ENCODE measurements at places on chromosomes 1 and 21.

DNA sequence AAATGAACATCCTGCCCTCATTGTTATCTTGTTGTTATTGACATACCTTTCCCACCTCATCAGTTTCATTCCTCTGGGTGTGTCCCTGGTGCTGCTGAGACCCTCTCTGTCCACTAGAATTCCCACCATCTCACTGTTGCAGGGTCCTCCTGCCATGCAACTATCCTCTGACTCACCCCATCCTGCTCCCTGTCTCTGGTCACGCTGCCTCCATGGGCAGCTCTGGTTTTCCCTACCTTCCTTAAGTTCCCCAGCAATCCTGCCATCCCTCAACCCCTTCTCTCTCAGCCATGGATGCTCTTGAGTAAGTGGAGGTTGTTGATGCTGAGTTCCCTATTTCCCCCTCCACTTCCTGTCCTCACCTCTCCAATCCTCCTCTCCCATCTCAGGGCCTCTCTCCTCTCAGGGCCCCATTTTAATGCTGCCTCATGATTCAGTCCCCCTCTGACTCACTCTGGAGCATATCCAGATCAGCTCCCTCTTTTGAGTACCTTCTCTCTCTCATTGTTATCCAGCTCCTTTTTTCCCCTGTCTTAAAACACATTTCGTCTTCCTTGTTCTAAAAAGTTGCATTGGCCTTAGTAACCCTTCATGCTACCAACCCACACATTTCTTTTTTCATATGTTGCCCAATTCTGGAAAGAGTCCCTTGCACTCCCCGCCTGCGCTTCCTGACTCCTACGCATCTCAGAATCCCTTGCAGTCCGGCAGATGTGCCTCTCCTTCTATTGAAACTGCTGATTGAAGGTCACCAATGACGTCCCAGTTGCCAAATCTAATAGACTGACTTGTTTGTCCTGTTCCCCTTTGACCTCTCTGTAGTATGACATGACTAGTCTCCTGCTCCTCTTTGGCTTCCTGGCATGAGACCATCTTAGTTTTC, 92.0 kb downstream of the CNIH3 start:
- DNase-seq, result no peak

DNA sequence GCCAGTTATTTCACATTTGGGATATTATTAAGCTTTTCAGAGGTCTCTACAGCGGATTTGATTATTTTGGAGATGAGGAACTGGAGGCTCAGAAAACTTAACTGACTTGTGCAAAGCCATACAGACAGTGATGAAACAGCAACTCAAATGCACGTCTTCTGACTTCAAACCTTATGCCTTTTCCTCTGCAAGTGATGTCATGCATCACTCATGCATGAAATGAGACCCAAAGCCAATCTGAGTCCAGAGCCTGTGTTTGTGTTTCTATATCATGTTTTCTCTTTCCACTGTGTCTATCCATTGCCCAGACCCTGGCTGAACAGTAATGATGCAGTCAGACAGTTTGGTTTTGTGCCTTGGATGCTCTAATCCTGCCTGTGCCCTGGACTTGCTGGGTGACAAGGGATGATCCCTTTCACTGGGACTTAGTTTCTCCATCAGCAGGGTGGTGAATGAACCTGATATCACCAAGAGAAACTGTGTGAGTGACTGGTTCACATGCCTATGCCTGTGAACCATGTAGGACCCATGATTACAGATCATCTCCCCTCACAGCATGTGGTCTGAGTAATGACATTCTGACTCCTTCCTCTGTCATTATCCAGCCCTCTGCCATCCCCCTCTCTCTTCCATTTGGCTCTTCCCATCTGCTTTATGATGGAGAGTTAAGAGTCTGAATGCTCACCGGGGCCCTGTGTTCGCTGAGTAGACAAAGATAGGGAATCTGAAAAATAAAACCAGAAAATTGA, 33.4 kb downstream of the SLAMF6 start:
- DNase-seq, result no peak

GRCh38 chr1:8763888-8764287, 53.6 kb downstream of the RERE start:
- no peak for DNase-seq

DNA sequence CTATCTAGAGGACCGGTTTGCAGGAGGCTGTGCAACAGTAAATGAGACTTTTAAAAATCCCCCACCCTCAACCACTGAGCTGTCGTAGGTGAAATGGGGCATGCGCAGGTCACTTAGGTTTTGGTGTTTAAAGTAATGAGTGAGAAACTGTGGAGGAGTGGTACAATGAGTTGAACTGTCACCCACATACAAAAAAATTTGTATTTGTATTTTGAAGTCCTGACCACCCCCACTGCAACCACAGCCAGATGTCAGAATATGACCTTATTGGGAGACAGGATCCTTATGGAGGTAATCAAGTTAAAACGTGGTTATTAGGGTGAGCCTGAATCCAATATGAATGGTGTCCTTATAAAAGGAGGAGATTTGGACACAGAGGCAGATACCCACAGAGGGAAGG, 1.6 kb upstream of the IRF6 start:
- no peak for DNase-seq

GRCh38 chr1:15412175-15412800, 2.6 kb downstream of the EFHD2 start:
- peak; percentile 55 for DNase-seq

GRCh38 chr1:97791251-97791650, 129.6 kb downstream of the DPYD start:
- DNase-seq, result no peak

- DNase-seq, result no peak
These were observed 358.3 kb downstream of the KIF26B start for GRCh38 chr1:245512980-245513578.

DNA sequence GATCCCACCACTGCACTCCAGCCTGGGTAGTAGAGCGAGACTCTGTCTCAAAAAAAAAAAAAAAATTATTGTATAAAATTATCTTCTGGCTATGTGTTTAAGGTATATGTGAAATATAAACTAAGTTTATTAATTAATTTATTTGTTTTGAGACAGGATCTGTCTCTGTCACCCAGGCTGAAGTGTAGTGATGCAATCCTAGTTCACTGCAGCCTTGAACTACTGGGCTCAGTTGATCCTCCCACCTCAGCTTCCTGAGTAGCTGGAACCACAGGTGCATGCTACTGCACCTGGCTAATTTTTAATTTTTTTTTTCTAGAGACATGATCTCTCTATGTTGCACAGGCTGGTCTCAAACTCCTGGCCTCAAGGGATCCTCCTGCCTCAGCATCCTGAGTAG, 67.9 kb downstream of the RD3 start:
- DNase-seq, result no peak

DNA sequence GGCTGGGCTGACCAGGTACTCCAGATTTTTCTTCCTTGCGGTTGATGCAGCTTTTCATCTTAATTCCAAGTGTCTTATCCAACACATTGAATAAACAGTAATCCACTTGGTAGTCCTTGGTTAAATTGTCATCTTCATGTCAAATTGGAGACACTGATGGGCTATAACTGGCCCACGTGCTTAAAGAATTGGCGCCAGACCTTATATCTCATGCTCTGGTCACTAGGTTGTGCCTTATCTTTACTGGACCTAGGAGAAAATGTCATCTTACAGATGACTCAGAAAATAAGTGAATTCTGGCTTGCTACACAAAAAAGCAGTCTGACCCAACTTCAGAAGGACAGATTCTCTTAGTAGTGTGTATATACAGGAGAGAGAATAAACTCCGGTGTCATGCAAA, 16.2 kb downstream of the LRRC42 start:
- no peak for DNase-seq

GRCh38 chr1:84724128-84724860, 34.0 kb upstream of the SSX2IP start:
- peak; percentile 65 for DNase-seq

GRCh38 chr1:30904962-30905335, 3.6 kb downstream of the SDC3 start:
- DNase-seq, result no peak

- no peak for DNase-seq
These were observed 62.5 kb downstream of the TAS1R2 start for GRCh38 chr1:18796950-18797349.

GRCh38 chr1:58249737-58250586, 296.6 kb downstream of the OMA1 start:
- DNase-seq, result no peak

DNA sequence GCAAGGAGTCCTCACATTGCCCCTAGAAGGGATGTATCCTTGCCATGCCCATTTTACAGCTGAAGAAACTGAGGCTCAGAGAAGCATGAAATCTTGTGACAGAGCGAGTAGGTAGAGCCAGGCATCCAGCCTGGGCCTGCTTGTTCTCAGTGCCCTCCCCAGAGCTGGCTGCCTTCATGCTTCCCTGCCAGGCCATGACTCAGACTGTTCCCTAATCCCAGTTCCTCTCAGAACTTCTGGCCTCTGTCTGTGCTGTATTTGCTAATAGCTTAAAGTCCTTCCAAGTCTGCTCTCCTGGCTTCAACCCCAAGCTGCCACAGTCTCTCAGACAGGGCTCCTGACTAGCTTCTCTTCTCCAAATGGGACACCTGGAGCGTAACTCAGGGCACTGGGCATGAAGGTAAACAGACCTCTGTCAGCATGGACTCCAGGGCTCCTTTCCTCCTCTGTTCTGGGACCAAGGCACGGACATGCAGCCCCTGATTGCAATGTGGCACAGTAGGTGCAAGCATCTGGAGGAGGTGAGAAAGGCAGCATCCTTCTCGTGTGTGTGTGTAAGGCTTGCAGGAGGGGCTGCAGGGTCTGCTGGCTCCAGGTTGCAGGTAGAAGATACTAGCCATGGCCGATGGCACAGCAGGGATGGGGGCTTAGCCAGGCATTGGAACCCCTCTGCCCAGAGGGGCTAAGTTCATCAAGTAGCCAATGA, 122.7 kb downstream of the HMGB4 start:
- DNase-seq, result no peak

GRCh38 chr1:214859647-214860046, 222.9 kb upstream of the KCNK2 start:
- no peak for DNase-seq

Measured in stimulated activated CD4-positive, alpha-beta T cell treated with anti-CD3 and anti-CD28 coated beads, Interleukin-2, amount 100 ng/mL, for 24 hours (primary cell).